Ovary (tissue), 10 donors: ENCODE measurements at places on chromosomes 7 and 10. TPM values are rescaled to one million over a fixed set of nuclear protein-coding genes. Genes with fewer than 3 reads are reported as not detected.

DNA sequence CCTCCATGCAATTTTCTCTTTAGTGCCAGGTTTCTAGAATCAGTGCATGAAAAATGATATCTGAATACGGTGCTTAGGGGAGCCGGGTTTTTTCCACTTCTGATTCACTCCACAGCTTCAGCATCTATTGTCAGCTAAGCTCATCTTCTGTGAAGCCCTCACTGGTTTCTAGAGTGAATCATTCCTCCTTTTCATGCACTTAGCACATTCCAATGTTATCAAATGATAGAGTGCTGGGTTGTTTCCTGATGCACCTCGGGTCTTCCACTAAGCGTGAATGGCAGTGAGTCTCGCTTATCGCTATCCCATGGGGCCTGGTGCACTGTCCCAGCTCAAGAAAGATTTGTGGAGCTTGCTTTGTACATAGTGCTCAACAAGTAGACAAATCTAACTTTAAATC is 170.9 kb upstream of the RHEB start:
- H3K4me1 ChIP-seq, result peaks cover 11% of the 10 kb centered on the region
- no peak for DNase-seq
- no peaks in the 10 kb centered on the region for H3K36me3 ChIP-seq
- H3K4me3 ChIP-seq, result no peak overlapping the region

GRCh38 chr10:110356628-110357245 is 52.0 kb upstream of the SMNDC1 start:
- no peaks in the 10 kb centered on the region for H3K36me3 ChIP-seq
- no peak overlapping the region for H3K27ac ChIP-seq
- H3K4me3 ChIP-seq, result no peak overlapping the region
- DNase-seq, result peak; percentile 31

Gene TDRD1
- 0.84 TPM for total RNA-seq

- no peak overlapping the region for H3K4me3 ChIP-seq
- no peak overlapping the region for H3K27ac ChIP-seq
- H3K36me3 ChIP-seq, result no peaks in the 10 kb centered on the region
- no peak for DNase-seq
- peaks cover 13% of the 10 kb centered on the region for H3K4me1 ChIP-seq
These were observed 102.7 kb downstream of the CUBN start for GRCh38 chr10:17026686-17027485.

GRCh38 chr7:27374958-27375841 is 132.6 kb downstream of the EVX1 start:
- no peak for DNase-seq
- no peaks in the 10 kb centered on the region for H3K27me3 ChIP-seq
- H3K4me1 ChIP-seq, result no peaks in the 10 kb centered on the region
- H3K4me3 ChIP-seq, result no peak overlapping the region
- H3K36me3 ChIP-seq, result no peaks in the 10 kb centered on the region

- H3K36me3 ChIP-seq, result no peaks in the 10 kb centered on the region
- no peak for DNase-seq
- no peak overlapping the region for H3K27ac ChIP-seq
- H3K4me3 ChIP-seq, result no peak overlapping the region
- H3K27me3 ChIP-seq, result no peaks in the 10 kb centered on the region
- H3K4me1 ChIP-seq, result no peaks in the 10 kb centered on the region
These were observed 77.5 kb downstream of the HGF start for GRCh38 chr7:81692146-81692905.

GRCh38 chr7:38834357-38834756 is 74.6 kb downstream of the VPS41 start:
- DNase-seq, result no peak
- no peaks in the 10 kb centered on the region for H3K4me1 ChIP-seq
- no peak overlapping the region for H3K4me3 ChIP-seq
- no peaks in the 10 kb centered on the region for H3K27me3 ChIP-seq
- no peak overlapping the region for H3K27ac ChIP-seq

DNA sequence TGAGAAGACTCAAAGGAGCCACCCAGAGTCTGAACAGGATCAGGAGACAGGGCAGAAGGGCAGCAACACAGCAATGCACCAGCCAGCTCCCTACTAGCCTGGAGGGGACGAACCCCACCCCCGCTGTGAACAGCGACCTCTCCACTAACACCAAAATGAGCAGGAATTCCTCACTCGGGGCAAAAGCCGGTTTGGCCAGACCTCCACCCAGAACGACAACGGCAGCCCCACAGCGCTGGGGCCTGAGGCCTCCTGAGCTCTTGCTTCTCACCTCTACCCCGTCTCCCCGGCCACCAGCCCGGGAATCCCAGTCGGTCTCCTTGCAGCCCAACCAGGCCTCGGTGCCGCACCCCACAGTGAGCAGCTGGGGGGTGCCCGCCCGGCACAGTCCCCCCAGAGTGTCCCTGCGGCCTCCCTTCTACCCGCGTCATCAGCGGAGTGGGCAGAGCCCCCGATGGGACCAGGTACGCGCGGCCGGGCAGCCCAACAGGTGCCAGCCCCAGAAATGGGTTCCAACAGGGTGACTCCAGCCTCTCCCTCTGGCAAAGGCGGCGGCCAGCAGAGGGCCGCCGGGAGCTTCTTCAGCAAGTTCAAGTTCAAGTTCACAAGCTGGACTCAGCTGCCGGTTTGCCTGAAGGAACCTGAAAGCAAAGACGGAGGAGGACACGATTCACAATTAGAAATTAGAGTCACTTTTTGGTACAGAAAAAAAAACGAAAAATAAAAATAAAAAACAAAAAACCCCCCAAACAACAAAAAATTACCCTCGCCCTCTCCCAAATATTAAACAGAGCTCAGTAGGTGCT is 129.0 kb downstream of the MARCHF5 start:
- H3K36me3 ChIP-seq, result no peaks in the 10 kb centered on the region
- peaks cover 2% of the 10 kb centered on the region for H3K4me1 ChIP-seq
- no peaks in the 10 kb centered on the region for H3K27me3 ChIP-seq
- H3K4me3 ChIP-seq, result no peak overlapping the region
- DNase-seq, result peak; percentile 59

Gene THSD7A
- 10.4 TPM for total RNA-seq

DNA sequence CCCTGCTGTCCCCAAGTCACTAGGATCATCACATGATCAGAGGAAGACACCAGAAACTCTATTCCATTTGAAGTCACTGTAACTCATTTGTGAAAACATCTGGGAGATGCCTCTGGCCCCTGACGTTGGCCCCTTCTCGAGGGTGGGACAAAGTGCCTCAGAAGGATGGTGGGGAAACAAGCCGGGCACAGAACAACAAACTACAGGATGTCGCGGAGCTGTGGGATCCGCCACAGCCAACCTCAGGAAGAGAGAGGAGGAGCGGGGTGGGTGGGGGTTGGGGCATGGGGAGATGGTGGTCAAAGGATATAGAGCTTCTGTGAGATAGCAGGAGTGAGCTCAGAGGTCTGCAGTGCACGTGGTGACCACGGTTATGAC is 265.6 kb upstream of the TCERG1L start:
- H3K27ac ChIP-seq, result no peak overlapping the region
- H3K4me1 ChIP-seq, result no peaks in the 10 kb centered on the region
- no peaks in the 10 kb centered on the region for H3K36me3 ChIP-seq

GRCh38 chr10:3783316-3783681 is 1.7 kb downstream of the KLF6 start:
- H3K27me3 ChIP-seq, result no peaks in the 10 kb centered on the region
- peak; percentile 73 for DNase-seq

Gene NPFFR1
- total RNA-seq, result 0.20 TPM

Gene PBLD
- total RNA-seq, result 3.0 TPM

DNA sequence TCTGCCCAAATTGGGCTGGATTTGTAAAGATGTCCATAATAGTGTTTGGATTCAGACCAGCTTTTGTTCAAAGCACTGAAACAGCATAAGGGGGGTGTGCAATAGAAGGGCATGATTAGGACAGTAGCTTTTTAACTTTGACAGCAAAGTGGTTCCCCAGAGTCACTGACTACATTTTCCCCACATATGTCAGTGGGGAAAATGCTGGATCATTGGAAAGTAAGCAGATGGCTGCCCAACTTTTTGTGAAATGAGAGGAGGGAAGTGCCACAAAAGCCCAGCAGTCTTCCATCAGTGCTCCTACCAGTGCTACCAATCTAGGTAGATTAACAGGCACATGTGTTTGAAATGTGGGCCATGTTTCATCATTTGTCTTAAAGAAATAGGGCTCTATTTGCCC is 162.8 kb downstream of the FZD1 start:
- H3K4me3 ChIP-seq, result no peak overlapping the region
- no peak for DNase-seq
- no peak overlapping the region for H3K27ac ChIP-seq
- no peaks in the 10 kb centered on the region for H3K27me3 ChIP-seq

Gene MRPS17
- total RNA-seq, result 11.4 TPM

DNA sequence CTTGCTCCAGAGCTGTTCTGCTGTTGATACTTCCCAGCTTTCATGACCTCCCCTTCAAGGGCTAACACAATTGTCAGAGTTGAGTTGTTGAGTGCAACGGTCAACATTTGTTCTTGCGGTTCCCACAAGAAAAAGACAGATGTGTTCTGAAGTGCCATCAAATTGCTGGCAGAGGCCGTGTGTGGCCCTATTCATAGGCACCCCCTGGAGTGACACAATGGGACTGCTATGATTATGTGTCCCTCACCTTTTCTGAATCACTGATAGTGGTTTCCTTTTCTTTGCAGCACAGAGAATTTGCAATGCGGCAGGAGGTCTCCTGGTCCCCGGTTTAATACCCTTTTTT is 5.8 kb upstream of the IGFBP1 start:
- H3K27me3 ChIP-seq, result no peaks in the 10 kb centered on the region
- no peak for DNase-seq
- H3K36me3 ChIP-seq, result no peaks in the 10 kb centered on the region
- H3K4me1 ChIP-seq, result no peaks in the 10 kb centered on the region
- H3K27ac ChIP-seq, result no peak overlapping the region

DNA sequence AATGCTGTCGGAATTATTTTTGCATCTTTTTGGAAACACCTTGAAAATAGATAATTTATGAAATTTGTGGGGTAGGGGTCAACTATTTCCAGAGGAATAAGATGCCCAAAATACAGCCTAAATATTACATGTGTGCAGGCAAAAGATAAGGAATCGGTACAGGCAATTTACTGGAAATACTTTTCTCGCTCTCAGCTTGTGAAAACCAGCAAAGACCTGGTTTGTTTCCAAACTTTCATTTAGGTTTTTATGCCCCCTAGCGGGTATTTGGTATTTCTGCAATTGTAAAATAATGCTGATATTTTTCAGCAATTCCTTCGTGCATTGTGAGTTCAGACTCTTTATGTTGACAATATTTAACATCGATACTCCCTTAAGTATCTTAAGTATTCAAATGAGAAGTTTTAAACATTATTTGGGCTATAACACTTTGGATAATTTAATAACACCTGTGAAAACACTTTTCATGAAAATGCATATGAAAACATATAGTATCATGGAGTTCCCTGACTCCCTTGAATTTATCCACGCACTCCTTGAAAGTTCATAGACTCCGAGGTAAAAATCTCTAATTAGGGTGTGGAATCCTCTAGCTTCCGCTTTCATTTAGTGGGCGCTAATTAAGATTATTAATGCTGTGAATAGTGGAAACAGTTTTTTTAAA is 132.4 kb downstream of the TSPAN12 start:
- H3K4me1 ChIP-seq, result peaks cover 1% of the 10 kb centered on the region
- no peaks in the 10 kb centered on the region for H3K36me3 ChIP-seq
- no peaks in the 10 kb centered on the region for H3K27me3 ChIP-seq

Gene MRPL32
- 43.5 TPM for total RNA-seq

GRCh38 chr7:114155116-114156110 is 236.6 kb upstream of the PPP1R3A start:
- no peaks in the 10 kb centered on the region for H3K36me3 ChIP-seq
- no peak for DNase-seq
- no peaks in the 10 kb centered on the region for H3K4me1 ChIP-seq
- no peak overlapping the region for H3K27ac ChIP-seq
- H3K4me3 ChIP-seq, result no peak overlapping the region

GRCh38 chr7:123682690-123683089 is 27.0 kb downstream of the LMOD2 start:
- no peak overlapping the region for H3K4me3 ChIP-seq
- no peaks in the 10 kb centered on the region for H3K4me1 ChIP-seq
- H3K36me3 ChIP-seq, result no peaks in the 10 kb centered on the region
- H3K27ac ChIP-seq, result no peak overlapping the region
- H3K27me3 ChIP-seq, result no peaks in the 10 kb centered on the region
- no peak for DNase-seq

DNA sequence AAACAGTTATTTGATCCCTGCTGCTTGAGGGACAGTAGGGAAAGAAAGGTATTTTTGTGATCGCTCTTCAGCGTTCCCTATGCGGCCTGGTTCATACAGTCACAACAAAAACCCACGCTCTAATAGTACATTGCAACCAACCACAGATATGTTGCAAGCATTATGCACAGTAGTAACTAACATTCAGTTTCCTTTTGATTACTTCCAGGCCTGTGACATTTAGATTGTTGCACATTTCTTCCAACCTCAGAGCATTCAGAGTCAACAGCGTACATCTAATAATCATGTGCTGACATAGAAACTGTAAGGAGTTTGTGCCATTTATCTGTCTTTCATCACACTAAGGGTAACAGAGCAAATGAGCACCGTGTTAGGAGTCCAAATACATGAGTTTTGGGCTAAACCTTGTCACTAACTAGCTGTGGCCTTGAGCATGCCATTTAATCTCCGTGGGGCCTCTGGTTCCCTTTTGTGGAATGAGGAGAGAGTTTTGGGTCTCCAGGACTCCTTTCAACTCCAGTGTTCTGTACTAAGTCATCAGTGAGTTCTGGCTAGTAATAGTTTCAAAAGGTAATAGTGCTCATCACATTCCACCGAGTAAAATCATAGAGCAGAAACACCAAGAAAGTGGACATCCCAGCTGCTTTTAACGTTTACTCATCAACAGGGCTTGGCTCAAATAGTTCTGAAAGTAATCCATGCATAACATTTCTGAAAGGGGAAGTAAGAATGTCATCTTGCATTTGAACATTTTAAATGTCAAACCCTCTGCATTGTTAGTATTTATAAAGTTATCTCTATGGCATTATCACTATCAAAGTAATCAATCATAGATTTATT is 99.0 kb upstream of the FZD1 start:
- H3K36me3 ChIP-seq, result no peaks in the 10 kb centered on the region
- H3K27ac ChIP-seq, result no peak overlapping the region
- no peak overlapping the region for H3K4me3 ChIP-seq
- H3K4me1 ChIP-seq, result no peaks in the 10 kb centered on the region
- H3K27me3 ChIP-seq, result no peaks in the 10 kb centered on the region

Gene TFEC
- total RNA-seq, result 1.8 TPM

- no peak overlapping the region for H3K27ac ChIP-seq
- H3K27me3 ChIP-seq, result no peaks in the 10 kb centered on the region
- H3K4me1 ChIP-seq, result peaks cover 6% of the 10 kb centered on the region
- H3K36me3 ChIP-seq, result no peaks in the 10 kb centered on the region
These were observed 4.0 kb downstream of the ITGA8 start for GRCh38 chr10:15715619-15716227.

- no peak for DNase-seq
- H3K36me3 ChIP-seq, result no peaks in the 10 kb centered on the region
- H3K4me1 ChIP-seq, result no peaks in the 10 kb centered on the region
- no peak overlapping the region for H3K4me3 ChIP-seq
- no peaks in the 10 kb centered on the region for H3K27me3 ChIP-seq
These were observed 664.0 kb downstream of the XPNPEP1 start for GRCh38 chr10:109259293-109259692.

Gene ENTPD1
- total RNA-seq, result 22.3 TPM

- H3K36me3 ChIP-seq, result no peaks in the 10 kb centered on the region
- H3K27me3 ChIP-seq, result no peaks in the 10 kb centered on the region
- no peak overlapping the region for H3K27ac ChIP-seq
- no peak overlapping the region for H3K4me3 ChIP-seq
- DNase-seq, result no peak
- no peaks in the 10 kb centered on the region for H3K4me1 ChIP-seq
These were observed 106.0 kb downstream of the BMS1 start for GRCh38 chr10:42888504-42889095.

- H3K27me3 ChIP-seq, result no peaks in the 10 kb centered on the region
- H3K27ac ChIP-seq, result no peak overlapping the region
- H3K36me3 ChIP-seq, result no peaks in the 10 kb centered on the region
- DNase-seq, result no peak
- H3K4me1 ChIP-seq, result no peaks in the 10 kb centered on the region
These were observed 83.9 kb upstream of the ITGB1 start for GRCh38 chr10:33041783-33042437.
